ENCODE measurements at places on chromosomes 5 and 9.

DNA sequence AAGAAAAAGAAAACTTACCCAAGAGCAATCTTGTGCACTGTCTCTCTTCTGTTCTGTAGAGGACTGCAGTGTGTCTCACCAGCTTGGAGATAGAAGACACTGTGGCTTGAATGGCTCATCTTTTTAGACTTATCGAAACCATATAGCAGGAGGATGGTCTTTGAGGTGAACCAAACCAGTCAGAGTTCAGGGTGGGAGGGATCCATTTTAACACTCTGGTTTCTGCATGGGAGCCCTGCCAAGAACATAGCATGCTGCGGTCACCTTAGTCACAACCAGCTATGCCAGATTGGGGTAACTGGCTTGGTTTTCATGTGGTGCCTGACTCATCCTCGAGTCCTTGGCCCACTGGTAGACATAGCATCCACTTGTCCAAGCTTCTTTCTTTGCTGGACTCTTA, 135.1 kb downstream of the PAPPA start:
- peak; percentile 98 for DNase-seq

GRCh38 chr5:118249386-118249785, 739.0 kb downstream of the DTWD2 start:
- DNase-seq: no peak

- DNase-seq: peak; percentile 67
These were observed 394.9 kb downstream of the GADD45G start for GRCh38 chr9:89999534-90000370.

DNA sequence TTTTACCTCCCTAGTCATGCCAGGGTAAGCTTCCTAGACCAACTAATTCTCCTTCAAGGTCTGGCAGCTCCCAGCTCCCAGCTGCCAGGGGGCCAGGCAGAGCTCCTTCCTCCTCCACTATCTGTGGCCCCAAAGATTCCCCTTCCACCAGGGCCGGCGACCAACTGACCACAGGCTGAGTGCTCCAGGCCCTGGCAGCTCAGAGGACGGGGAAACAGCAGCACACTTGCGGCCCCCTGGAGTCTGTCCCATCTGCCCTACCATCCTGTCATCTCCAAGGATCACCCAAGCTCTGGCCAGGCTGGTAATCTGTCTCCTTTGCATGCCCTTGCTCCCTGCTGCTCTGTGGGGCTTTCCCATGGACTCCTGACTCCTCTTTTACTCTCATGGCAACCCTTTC, 31.2 kb upstream of the BASP1 start:
- no peak for DNase-seq

- peak; percentile 39 for DNase-seq
These were observed 55.5 kb downstream of the APC start for GRCh38 chr5:112793201-112793600.

DNA sequence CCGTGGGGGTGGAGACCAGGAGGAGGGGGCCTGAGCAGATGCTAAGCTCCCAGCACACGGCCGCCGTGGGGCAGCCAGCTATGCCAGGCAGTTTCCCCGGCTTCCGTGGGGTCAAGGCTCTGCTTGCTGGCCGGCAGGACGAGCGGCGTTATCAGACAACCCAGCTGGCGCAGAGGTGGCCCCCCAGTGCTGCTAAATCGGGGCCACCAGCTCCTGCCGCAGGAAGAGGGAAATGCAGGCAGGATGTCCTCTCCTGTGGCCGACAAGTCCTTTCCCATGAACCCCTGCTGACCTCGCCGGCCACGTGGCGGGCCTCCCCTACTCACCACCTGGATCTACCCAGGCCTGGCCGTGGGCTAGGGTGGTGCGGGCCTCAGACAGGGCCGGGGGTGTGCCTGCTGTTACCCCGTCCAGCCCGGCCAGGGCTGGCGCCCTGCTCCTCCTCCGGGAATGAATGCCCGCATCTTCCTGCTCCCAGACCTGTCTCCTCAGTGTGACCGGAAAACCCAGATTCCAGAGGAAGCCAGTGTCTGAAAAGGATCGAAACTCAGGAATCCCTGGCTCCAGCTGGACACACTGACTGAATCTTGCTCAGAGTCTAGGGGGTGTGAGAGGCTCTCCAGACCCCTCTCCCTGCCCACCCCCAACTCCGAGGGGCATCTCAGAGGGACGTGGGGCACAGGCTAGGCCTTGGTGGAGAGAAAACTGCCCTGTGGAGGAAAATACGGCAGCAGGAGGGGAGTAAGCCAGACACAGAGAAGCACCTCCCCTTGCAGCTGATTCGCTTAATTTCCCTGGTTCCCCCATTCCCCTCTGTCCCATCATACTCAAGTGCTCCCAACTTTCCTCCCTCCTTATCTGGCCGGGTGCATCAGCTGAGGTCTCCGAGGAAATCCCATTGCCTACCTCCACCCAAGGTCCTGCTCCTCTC, 3.9 kb downstream of the FLT4 start:
- DNase-seq: no peak

GRCh38 chr5:150557509-150557872, 49.6 kb downstream of the NDST1 start:
- DNase-seq: no peak

GRCh38 chr9:133677126-133678010, 41.2 kb downstream of the DBH start:
- no peak for DNase-seq

DNA sequence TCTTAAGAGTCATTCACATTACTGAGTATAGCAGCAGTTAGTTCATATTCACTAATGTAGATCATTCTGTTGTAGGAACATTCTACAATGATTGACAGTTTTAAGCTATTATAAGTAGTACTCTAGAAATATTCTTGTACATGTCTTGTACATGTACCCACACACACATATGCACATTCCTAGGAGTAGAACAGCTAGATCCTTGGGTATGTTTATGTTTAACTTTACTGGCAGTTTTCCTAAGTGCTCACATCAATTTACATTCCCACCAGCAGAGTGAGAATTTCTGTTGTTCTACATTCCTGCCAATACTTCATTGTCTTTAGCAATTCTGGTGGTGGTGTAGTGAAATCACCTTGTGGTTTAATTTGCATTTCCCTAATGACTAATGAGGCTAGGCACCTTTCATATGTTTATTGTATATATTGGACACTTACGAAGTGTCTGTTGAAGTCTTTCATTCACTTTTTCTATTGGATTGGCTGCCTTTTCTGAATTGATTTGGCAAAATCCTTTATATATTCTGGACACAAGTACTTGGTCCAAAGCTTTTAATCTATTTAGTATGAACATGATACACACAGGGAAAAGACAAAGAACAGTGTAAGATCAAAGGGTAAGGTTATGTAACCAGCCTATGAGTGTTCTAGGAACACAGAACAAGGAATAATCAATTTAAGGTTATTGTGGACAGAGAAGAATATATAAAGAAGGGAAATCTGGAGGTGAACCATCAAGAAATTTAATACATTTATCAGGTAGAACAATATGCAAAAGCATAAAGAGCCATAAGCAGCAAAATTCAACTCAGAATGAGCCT, 95.6 kb downstream of the MLLT3 start:
- peak; percentile 70 for DNase-seq

GRCh38 chr9:108224716-108225115, 631.1 kb downstream of the ACTL7B start:
- DNase-seq: no peak

- no peak for DNase-seq
These were observed 92.4 kb upstream of the CEP78 start for GRCh38 chr9:78143281-78144007.

DNA sequence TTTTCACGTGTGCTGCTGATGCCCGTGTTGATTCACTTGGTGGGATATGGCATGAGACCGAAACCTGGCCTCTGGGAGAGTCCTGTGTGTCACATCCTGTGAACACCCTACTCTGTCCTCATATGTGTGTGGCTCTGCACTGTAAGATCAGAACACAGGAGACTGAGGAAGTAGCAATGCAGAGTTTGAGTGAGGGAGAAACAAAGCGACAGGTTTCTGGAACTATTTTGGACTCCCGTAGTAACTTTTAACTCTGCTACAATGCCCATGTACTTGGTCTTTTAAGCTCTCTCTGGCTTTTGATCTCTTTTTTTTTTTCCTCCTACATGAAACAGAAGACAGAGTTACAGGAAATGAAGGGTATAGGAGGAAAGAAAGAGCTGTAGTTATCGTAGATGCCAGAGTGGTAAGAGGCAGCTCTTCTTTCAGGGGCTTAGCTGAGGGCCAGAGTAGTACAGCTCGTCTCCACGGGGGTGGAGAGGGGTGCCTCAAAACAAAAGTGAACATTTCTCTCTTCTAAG, 26.6 kb downstream of the GRAMD2B start:
- DNase-seq: no peak

- DNase-seq: no peak
These were observed 379.3 kb upstream of the CHD1 start for GRCh38 chr5:99308131-99308530.

DNA sequence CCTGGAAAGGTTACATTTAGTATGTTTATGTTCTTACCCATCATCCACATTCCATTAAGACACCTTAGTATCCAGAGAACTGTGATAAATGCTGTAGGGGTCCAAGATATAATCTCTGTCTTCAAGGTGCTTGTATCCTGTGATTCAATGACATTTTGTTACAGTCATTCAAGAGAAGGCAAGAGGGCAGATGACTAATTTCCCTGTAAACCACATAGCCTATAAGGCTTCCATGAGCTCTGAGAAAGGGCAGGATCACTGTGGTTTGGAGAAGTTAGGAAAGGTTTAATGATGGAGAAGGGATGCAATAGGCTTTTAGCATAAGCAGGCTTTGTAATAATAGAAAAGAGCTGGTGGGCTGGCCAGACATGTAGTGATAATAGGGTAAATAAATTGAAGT, 40.0 kb downstream of the PAPPA start:
- peak; percentile 66 for DNase-seq

DNA sequence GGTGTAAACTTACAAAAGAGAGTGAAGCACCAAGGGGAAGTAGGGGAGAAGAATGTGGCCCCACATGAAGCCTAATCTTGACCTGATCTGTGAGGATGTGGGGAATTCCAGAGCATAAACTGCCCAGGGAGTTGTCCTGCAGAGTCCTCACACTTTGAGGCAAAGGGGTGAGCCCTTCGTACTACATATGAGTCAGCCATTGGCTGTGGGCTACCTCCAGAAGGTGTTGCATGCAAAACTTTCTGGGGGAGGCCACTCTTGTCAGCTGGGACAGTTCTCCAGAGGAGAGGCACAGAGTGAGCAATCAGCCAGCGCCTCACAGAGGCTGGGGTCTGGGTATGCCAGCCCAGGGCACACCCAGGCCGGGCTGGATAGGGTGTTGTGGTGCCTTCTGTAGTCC, 98.1 kb upstream of the NMUR2 start:
- DNase-seq: no peak

DNA sequence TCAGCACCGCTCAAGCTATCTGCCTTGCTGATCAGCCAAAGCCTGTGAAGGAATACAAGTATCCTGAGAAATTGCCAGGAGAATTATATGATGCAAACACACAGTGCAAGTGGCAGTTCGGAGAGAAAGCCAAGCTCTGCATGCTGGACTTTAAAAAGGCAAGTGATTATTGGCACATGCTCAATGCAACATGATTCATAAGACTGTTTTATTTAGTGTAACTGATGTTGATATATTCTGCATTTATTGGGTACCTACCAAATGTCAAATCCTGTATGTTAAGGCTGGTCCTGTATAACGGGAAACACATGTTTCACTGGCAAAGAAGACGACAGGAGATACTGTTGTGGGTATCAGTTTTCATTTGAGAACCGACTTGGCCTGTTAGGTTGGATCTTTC, 69.0 kb downstream of the ADAMTS16 start:
- no peak for DNase-seq

DNA sequence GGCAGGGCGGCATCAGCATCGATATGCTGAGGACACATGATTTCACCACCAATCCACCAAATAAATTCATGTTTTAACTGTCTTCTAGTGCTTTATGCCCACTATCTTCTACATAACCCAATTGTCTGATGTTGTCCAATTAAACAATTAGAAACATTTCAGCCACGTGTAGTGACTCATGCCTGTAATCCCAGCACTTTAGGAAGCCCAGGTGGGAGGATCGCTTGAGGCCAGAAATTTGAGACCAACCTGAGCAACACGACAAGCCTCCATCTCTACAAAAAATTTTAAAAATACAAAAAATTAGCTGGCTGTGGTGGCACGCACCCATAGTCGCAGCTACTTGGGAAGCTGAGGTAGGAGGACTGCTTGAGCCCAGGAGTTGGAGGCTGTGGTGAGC, 128.1 kb downstream of the MYO10 start:
- no peak for DNase-seq

- peak; percentile 61 for DNase-seq
These were observed 28.0 kb upstream of the GRAMD2B start for GRCh38 chr5:126395198-126395597.

DNA sequence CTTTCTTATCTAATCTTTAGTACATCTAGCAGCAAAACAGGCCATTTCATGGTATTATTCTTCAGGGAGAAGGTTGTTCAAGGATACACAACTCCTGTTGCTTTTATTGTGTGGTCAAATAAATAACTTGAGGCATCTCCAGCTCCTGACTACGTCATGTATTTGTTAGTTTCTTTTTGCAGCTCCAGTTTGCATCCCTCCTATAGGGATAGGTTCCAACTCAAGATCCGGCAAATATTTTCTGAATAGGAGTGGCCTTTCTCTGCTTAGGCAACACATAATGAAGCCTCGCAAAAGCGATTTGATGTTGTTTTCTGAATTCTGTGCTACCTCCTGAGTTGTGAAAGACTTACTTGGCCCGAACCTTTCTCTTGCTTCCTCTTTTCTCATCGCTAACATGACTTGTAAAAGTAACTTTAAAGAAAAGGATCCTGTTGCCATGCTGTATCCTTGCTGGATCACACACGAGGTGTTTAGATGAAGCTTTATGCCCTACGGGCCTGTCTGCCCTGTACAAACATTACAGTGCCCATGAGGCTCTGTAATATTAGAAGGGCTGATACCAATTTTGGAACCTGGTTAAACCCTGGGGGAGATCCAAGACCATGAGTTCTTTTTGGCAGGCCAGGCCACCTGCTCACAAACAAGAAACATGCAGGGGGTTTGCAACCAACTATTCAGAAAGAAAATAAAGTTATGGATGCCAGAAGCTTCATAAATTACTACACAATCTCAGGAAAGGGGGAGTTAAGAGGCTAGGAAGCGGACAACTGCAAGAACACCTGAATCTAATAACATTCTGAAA, 149.8 kb upstream of the FGF10 start:
- DNase-seq: no peak

GRCh38 chr9:125529589-125530515, 177.2 kb downstream of the MAPKAP1 start:
- no peak for DNase-seq

- peak; percentile 60 for DNase-seq
These were observed 10.7 kb downstream of the IFNA5 start for GRCh38 chr9:21294364-21294774.

DNA sequence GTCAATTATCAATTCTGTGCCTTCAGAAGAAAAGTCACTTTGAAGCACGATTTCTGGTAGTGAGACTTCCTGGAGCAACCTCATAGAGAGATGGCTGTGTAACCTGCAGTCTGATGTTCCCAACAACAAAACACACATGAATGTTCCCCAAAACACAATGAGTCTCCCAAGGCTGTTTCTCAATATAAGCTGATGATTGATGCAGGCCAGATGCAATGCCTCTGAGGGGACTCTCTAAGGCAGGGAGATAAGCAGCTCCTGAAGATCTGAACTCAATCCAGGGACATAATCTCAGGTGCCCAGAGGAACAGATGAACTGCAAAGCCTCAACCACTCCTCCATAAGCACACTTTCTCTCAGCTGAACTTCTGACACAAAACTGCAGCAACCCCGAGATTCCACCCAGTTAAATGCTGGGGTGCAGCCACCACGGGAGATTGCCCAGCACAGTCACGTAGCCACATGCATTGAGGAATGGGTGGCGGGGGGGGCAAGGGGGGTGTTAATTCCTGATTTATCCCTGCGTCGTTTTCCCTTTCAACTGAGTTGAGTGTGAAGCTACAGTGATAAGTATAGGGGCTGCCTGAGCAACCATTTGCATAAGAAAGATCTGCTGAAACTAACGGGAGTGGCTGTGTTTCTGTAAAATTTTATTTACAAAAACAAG, 122.7 kb upstream of the RASEF start:
- DNase-seq: no peak

All from astrocyte of the hippocampus (primary cell).